Iris pigment epithelial cell (primary cell): ENCODE measurements at places on chromosomes 5 and 9.
A peak's percentile ranks its signal among the peaks of the same experiment; 100 is the strongest.

DNA sequence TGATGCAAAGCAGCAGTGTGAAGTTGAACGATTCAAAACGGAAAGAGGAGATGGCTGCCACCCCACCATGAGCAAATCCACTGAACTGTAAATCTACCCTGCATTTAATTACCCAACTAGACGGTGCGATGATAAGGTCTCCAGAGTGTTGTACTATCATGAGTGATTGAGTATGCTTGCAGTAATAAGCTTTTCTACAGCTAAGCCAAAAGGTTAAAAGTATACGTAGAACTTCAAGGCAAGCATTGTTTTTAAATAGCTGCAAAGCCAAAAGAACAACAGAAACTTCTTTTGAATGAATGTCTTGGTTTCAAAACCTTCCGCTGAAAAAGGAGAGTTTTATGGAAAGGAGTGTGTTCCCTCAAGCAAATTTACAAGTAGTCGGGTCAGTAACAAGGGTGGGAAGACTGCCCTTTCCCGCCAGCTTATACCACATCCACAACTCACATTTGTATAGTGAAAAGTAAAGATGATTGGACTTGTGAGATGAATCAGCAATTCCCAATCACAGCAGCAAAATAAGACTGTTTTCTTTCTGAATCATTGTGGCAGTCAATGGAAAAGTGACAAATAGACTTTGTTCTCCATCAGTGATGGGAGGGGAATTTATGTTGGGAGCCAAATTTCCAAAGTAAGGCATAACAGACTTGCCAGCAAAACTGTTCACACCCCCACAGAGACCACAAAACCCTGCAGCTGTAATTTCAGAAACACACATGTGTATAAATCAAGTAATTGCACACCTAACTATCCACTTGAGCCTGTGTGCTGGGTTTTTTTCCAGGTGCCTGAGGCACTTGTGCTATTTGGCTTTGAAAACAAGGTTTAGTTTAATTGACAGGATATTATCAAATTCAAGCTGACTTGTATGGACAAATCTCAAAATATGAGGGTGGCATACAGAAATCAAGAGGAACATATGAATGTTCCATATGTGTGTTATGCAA, 407.7 kb upstream of the GRAMD2B start:
- peak; percentile 35 for DNase-seq

DNA sequence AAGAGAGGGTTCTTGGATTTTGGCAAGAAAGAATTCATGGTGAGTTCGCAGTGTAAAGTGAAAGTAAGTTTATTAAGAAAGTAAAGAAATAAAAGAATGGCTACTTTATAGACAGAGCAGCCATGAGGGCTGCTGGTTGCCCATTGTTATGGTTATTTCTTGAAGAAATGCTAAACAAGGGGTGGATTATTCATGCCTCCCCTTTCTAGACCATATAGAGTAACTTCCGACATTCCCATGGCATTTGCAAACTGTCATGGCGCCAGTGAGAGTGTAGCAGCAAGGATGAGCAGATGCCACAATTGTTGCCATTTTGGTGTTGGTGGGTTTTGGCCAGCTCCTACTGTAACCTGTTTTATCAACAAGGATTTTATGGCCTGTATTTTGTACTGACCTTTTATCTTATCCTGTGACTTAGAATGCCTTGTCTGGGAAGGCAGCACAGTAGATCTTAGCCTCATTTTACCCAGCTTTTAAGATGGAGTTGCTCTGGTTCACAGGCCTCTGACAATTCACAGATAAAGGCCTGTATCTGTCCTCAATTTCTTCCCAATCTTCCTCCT, 1026.1 kb upstream of the DMAC1 start:
- DNase-seq, result no peak

DNA sequence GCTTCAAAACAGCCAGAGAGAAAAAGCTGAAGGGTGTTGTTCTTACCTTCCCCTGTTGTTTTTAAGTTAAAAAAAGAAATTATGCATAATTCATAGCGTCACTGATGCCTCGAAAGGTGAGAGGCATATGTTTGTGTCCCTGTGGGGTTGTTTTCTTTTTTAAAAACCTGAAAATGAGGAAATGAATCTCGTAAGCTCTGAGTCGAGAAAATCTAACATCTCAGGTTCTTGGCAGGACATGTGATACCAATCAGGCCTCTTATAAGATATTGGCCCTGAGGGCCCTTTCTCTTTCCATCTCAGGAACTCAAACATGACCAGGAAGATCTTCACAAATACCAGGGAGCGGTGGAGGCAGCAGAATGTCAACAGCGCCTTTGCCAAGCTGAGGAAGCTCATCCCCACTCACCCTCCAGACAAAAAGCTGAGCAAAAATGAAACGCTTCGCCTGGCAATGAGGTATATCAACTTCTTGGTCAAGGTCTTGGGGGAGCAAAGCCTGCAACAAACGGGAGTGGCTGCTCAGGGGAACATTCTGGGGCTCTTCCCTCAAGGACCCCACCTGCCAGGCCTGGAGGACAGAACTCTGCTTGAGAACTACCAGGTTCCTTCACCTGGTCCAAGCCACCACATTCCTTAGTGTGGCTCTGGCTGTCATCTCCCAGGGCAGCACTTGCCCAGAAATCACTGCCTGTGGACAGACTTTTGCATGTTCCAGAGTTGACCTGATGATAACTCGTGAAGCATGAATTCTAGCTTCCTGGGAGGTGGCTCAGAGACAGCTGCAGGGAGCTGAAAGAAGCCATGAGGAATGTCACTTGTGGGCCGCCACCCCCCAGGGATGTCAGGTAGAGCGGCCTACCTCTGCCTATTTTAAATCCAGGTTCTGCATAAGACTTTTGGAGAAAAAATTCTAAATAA, at the start of gene TAL2:
Gene TAL2 (plus strand): TSS at position 274 of the 921 bp plus-strand sequence. CDS start 40 bp downstream, at position 314.
- DNase-seq, result no peak

DNA sequence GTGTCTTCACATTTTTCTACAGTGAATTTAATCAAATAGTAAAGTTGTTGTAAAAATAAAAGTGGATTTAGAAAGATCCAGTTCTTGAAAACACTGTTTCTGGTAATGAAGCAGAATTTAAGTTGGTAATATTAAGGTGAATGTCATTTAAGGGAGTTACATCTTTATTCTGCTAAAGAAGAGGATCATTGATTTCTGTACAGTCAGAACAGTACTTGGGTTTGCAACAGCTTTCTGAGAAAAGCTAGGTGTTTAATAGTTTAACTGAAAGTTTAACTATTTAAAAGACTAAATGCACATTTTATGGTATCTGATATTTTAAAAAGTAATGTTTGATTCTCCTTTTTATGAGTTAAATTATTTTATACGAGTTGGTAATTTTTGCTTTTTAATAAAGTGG, 60.4 kb downstream of the MTAP start:
- no peak for DNase-seq

DNA sequence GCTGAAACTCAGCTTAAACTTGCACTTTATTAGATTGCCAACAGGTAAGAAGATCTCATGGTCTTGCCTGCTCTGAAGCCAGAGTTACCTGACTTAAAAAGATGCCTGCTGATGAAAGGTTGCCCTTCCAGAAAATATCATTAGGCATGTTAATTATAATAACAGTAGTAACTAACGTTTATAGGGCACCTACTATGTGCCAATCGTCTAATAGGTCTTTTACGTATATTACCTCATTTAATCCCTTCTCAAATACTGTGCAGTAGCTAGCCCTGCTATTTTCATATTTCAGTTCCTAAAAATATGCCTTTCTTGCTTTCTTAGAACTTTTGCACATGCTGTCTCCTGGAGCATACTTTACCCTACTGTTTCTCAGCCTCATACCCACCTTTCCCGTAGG, 40.1 kb downstream of the TGFBR1 start:
- no peak for DNase-seq

- peak; percentile 92 for DNase-seq
Observed at GRCh38 chr5:143350751-143351602, 52.5 kb downstream of the NR3C1 start.

DNA sequence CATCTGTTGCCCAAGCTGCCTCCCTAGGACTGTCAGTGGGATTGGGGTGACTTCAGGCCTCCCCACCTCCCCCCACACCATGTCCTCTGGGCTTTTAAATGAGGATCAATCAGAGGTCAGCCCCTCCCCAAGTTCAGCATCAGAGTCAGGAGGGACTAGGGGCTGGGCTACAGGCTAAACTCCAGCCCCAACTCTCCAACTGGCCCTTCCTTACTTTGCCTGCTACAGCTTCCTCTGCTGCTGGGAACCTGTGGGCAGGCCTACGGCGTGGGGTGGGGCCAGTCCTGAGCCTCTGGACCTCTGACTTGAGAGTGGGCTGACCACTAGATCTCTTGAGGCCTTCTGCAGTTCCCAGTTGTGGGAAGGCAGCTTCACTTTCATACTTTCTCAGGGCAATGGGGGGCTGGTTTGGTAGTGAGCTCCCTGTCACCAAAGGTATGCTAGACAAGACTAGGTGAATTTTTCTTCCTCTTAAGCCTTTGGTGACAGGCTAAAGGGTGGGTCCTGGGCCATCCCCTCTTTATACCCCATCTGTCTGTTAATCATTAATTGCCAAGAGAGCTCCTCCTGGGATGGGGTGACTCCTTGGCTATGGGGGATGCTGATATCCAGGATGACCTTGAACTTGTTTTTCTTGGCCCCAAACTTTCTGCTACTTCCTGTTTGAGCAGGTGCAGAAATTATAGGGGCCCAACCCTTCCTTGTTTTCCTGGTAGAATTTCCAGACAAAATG, 10.8 kb upstream of the DAB2IP start:
- no peak for DNase-seq

DNA sequence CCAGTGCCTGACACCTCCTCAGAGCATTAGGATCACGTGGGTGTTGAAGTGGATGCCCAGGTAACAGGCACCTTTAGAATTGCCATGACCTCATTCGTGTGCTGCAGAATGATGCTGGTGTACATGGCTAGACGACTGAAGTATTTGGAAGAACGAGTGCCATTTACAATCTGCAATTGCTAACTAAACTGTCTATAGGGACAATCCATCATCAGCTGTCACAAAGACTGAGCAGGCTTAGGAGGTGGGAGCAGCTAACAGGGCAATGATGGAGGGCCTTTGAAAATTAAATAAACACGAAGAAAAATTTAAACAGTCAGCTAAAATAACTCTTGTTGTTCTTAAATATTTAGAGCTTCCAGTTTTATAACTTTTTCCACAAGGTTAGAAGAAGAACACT, 375.8 kb downstream of the GADD45G start:
- DNase-seq, result no peak

GRCh38 chr9:128742401-128742800, 18.5 kb upstream of the ZDHHC12 start:
- no peak for DNase-seq

DNA sequence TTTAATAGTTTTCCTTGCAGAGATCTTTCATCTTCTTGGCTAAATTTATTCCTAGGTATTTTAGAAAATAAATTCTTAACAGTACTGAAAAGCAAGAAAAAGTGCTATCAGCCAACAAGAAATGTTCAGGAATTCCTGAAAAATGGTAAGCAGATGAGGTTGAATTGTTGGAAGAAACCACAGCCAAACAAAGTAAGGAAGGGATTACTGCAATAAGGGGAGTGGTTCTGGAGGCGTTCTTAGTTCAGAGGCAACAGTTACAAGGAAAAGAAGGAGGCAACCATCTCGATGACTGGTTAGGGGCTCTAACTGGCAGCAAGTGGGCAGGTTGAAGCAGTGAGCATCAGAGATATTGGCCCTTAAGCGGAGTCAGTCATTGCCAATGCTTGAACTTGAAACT, 12.8 kb upstream of the OR13J1 start:
- peak; percentile 21 for DNase-seq

DNA sequence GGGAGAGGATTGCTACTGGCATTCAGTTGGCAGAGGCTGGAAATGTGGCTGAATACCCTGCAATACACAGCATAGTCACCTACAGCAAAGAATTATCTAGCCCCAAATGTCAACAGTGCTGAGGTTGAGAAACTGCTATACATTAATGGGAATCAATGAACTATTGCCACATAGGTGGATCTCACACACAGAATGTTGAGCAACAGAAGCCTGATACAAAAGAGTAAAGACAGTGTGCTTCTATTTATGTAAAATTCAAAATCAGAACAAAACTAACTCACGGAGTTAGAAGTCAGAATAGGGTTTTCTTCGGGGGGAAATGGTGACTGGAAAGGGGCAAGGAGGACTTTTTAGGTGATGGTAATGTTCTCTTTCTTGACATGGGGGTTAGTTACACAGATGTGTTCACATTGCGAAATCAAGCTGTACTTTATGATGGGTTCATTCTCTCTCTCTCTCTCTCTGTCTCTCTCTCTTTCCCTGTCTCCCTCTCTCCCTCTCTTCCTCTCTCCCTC, 45.7 kb upstream of the PANK3 start:
- peak; percentile 48 for DNase-seq

GRCh38 chr5:169767938-169768337, 130.9 kb downstream of the DOCK2 start:
- no peak for DNase-seq

DNA sequence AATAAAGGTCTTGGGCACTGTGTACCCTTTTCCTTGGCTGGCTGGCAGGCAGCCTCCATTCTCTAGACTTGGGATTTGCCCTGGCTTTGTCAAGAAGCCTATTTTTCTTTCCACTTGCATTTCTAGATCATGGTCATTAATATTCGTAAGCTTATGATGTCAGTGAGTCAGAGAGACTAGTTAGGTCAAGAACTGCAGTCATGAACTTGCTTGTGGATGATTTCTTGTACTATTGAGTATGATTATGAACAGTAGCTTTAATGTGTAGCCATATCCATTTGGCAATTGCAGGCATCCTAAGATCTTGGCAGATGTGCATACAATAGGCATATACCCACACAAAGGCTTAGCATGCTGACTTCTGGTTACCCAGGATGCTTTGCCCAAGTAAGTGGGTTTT, 186.8 kb upstream of the CLINT1 start:
- no peak for DNase-seq

- no peak for DNase-seq
Observed at GRCh38 chr5:15069407-15069905, 197.9 kb upstream of the ANKH start.

DNA sequence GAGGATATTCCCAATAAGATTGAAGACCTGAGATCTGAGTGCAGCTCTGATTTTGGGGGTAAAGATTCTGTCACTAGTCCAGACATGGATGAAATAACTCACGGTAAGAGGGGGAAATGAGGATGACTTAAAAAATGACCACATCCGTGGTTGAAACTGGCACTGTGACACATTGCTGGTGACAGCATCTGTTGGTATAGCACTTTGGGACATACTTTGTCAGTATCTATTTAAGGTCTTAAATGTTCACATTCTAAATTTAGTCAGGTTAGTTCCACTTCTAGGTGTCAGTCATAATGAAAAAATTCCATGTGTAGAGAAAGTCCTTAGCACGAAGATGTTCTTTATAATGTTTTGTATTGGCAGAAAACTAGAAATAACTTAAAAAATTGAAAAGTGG, 70.9 kb downstream of the GAPVD1 start:
- DNase-seq, result no peak

DNA sequence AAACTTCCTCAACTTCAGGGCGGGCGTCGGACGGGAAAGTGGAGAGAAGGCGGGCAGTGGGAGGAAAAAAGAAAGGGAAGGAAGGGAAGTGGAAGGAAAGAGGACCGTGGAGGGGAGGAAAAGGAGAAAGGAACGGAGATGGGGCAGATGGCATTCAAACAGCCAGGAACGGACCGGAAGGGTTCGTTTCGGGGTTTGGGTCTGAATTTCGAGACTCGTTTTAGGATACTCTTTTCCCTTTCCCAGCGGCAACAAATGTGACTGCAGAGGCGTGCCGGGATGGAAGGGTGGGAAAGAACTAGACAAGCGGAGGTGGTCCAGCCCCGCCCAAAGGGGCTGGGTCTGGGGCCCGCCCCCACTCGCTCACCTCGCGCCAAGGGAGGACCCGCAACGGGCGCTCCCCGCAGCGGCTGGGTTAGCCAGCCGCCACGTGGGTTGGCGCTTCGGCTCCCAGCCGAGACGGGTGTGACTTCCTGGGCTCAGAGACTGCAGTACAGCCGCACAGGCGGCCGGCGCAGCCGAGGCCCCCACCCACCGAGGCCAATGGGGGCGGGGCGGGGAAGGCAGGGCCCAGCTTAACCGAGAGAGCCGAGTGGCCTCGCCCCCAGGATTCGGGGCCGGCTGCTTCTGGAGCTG, 2.7 kb downstream of the VCAN start:
- DNase-seq, result peak; percentile 94
